ENCODE measurements at places on chromosomes 3 and 15.

- no peak for DNase-seq
Measured at GRCh38 chr15:40328176-40328575, 4.7 kb downstream of the INAFM2 start.

DNA sequence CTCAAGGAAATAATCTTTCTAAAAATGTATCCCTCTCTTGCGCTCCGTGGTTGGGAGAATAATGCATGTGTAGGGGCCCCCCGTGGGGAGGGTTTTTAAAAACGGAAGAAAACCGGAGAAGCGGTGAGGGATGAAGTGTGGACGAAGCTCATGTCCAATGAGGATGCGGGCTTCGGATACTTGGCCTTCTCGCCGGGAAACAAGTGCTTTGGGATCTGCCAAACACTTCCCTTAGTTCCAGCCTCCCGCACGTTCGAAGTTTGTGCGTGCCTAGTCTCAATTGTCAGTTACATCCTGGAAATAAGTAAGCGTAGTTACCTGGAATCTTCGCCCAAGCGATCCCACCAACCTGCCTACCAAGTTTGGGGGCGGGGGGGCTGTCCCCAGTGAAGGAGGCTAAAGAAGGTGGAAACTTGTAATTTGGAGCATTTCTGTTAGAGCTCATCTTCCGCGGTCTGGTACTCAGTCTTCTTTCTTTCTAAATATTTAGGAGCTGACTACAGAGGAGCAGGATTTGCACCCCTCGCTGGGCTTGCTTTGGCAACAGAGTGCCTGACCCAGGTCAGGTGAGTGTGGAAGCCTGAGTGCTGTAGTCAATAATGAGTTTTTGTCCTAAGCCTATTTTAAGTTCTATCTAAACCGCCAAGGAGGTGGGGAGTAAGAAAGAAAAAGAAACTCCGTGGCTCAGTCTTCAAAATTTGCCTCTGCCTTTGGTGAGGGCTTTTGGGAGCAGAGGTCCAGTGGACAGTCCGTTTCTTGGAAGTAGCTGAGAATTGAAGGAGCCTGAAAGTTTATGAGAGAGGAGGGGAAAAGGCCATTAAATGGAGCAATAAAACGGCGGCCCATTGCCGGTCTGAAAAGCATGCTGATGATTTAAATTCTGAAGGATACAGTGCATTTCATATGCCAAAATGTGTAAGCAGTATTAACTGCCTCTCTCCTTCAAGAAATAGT is 1.1 kb downstream of the ITPR1 start:
- peak; percentile 30 for DNase-seq

- DNase-seq = no peak
Measured at GRCh38 chr3:17078926-17079465, 194.2 kb downstream of the PLCL2 start.

DNA sequence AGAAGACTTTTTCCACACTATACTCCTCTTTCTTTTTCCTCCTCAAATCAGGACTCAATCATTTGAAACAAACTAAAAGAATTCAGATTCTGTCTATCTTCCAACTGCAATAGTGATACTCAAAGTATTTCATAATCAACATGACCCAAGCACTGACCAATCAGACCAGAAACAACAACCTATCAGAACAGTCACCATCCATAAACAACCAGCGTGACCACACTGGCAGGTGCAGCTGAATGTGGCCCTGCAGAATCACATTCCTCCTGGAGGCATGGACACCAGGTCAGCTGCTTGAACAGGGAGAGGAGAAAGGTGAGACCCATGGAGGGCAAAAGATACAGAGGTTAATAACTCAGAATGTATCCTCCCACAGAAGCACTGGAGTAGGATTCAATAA is 13.3 kb downstream of the HRG start:
- DNase-seq = no peak
